ENCODE measurements at places on chromosomes 5 and 9. TPM values are rescaled to one million over a fixed set of nuclear protein-coding genes. Genes with fewer than 3 reads are reported as not detected.

GRCh38 chr5:66440202-66440680, 156.0 kb upstream of the MAST4 start:
- DNase-seq = peak; percentile 67

RANBP3L gene
- not detected for total RNA-seq

GRCh38 chr5:5332287-5332686, 90.2 kb upstream of the ICE1 start:
- DNase-seq = no peak

- no peak for DNase-seq
Measured at GRCh38 chr9:14517154-14517906, 175.9 kb downstream of the ZDHHC21 start.

- DNase-seq = no peak
Measured at GRCh38 chr5:6818594-6819511, 105.6 kb downstream of the TENT4A start.

DNA sequence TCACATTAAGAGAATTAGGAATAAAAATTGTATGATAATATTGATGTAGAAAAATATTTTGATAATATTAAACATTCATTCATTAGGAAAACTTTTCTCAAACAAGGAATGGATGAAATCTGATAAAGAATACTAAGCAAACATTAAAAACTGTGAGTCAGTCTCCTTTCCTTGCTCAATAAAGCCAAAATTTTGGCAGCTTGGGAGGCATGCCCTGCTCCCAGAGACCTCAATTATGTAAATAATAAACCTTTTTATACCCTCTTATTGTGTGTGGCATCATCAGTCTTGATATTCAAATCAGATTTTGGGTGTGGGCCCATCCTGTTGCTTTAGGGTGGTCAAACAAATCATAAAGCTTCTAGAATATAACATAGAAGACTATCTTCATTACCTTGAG, 36.6 kb upstream of the CCL21 start:
- DNase-seq = peak; percentile 10

GRCh38 chr9:10045598-10045997, 567.2 kb downstream of the PTPRD start:
- no peak for DNase-seq

DNA sequence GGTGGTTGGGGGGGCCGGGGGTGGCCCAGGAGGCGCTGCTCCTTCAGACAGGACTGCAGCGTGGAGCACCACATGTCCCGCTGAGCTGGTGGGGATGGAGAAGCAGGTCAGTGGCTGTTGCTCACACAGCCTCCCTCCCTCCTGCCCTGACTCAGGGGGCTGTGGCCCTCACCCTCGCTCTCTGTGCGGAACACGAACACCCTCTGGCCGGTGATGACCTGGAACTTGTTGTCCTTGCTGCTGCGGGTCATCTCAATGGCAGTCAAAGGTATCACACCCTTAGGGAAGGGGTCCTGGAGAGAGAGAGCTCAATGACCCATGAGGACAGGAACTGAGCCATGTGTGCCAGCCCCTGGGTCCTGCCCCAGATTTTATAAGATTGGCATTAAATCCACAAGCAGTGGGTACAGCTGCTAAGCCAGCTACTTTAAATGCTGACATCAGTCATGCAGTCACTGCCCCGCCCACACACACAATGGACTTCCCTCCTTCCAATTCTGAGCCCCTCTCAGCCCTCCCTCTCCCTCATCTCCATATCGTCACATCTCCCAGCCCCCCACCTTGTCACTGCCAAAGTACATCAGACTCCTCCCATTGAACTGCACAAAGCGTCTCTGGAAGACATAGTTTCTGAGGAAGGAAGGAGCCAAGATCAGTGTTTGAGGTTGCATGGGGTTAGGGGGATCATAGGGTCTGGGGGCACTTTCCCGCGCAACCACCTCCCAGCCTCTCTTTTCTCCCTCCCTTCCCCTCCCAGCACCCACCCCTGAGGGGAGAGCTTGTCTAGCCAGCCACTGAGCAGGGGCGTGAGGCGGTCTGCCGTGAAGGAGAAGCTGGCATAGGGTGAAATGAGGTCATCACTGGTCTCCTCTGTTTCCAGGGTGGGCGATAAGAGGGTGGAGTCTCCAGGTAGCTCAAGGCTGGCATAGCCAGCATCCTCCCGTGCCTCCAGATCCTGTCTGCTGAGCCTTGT, 8.9 kb downstream of the ARAP3 start:
- no peak for DNase-seq

GRCh38 chr9:98576354-98576753, 132.4 kb downstream of the GABBR2 start:
- no peak for DNase-seq

GRCh38 chr9:5784526-5785315, 48.2 kb downstream of the ERMP1 start:
- DNase-seq = no peak

GRCh38 chr9:7117676-7118561, 360.1 kb downstream of the KDM4C start:
- no peak for DNase-seq

DNA sequence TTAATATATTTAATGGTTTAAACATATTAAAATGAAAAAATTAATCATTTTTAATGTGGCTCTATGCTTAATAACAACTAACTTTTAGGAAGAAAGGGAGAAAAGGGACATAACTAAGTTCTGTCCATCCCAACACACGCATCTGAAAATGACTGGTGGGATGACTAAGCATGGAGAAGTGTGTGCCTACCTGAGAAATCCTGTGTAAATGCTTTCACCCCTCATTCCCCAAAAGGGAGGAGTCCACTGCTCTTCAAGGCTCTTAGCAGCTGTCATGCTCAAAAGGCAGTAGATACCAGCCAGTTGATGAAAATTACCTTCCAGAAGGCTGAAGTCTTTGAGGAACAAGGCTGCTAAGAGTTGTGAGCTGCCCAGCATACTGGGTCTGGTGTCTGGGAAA, 130.9 kb downstream of the NFIB start:
- no peak for DNase-seq

DNA sequence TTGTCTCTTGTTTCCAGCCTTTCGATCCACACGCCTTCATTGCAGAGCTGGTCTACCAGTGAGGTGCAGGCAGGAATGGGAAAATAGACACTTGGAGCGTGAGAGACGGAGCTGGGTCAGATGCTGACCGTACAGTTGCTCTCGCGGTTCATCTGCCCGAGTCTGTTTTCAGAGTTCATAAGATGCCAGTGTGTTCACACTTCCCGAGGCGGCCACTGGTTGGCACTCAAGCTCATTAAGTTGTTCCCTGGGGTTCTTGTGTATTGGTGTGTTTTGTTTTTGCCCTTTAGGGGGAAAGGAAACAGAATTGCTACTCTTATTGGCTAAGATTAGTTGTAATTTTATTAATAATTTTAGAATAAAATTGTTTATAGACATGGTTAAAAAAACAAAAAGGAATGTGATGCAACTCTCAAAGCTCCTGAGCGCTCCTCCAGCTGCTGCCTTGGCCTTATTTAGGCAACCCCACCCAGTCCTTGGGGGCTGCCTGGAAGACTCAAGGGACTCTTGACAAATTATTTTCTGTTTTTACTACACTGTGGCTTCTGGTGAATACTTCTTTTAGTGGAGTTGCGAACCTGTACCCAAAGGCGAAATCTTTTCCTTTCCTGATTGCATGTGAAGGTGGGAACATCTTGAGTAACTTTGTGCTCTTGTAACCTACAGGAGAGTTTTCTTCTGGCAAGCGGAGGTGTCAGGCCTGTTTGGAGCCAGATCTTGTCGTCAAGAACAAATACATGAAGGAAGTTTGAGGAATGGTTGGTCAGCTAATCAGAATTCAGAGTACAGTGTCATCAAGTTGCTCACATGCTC, 146.1 kb downstream of the MAST4 start:
- no peak for DNase-seq

CARTPT gene
- total RNA-seq = not detected

DNA sequence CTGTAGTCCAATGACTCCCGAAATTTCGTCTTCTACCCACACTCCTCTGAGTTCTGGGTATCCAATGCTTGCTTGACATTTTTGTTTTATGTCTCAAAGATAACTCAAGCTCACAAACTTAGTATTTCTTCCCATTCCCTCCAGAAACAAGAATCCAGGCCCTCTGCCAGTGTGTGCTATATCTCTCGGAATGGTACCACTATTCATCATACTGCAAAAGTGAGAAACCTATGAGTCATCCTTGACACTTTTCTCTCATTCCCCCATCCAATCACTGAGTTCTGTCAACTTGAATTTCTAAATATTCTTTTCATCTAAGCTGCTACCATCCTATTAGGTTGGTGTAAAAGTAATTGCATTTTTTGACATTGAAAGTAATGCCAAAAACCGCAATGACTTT, 9.8 kb downstream of the SLC12A2 start:
- DNase-seq = peak; percentile 11

ZNF454 gene
- not detected for total RNA-seq

DNA sequence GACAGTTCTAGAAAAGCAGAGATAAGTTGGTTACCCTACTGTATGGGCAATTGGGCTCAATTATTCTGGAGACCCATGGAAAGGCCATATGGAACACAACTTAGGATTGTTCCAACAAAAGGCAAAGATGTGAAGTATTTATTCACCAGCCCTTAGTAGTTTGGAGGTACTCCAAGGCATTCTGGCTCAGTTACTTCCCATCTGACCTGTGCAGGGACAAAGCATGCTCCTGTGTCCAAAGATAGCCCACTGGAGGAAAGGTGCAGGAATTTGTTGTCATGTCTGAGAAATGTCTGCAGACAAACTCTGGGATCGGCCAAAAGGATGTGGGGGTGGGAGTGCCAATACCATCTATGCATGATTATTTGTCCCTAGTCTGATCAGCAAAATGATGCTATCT, 279.5 kb upstream of the PTGER4 start:
- DNase-seq = no peak

DNA sequence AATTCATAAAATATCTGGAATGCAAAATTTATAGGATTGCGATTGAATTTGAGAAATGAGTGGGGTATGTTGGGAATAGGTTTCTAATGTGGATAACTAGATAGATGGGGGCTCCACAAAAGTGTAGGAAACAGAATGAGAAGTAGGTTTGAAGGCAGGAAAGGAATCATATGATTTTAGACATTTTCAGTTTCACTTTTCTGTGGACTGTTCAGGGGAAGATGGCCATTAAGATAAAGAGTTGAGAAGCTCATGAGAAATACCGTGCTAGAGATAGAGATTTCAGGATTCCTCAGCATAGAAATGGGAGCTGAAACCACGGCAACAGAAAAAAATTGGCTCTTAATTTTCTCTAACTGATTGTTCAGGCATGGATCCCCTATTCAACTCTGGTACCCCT, 163.4 kb upstream of the CD180 start:
- no peak for DNase-seq

GRCh38 chr5:164998590-164998989, 1493.2 kb downstream of the MAT2B start:
- DNase-seq = no peak

GRCh38 chr9:112970939-112971338, 41.1 kb downstream of the ZNF883 start:
- no peak for DNase-seq

CAMSAP1 gene
- 14.5 TPM for total RNA-seq

- no peak for DNase-seq
Measured at GRCh38 chr5:7676455-7676854, 174.5 kb downstream of the CFAP90 start.

F2RL2 gene
- total RNA-seq = 9.5 TPM

- DNase-seq = peak; percentile 93
Measured at GRCh38 chr5:150486402-150487198, 21.3 kb upstream of the NDST1 start.
